ENCODE measurements at places on chromosomes 5 and 9. TPM values are rescaled to one million over a fixed set of nuclear protein-coding genes. Genes with fewer than 3 reads are reported as not detected.
A peak's percentile ranks its signal among the peaks of the same experiment; 100 is the strongest.

DNA sequence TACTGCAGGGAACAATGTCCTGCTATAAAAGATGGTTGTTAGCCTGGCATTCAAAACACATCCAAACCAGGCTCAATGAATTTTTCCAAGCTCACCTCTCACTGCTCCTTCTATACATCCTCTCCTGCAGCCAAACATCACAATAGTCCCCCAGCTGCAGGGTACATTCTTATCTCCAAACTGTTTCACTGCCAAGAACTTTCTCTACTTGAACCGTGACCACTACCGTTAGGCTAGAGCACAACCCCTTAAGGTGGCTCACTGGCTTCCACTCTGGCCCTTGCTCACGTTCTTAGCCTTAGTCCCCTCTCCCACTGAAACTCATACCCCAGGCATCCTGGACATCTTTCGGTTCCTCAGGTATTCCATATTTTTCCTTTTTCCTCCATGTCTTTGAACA, 29.0 kb upstream of the ANXA6 start:
- DNase-seq = no peak

GRCh38 chr9:82572146-82572545, 490.8 kb downstream of the RASEF start:
- no peak for DNase-seq

The CENPH gene
- 32.4 TPM for total RNA-seq

- DNase-seq = peak; percentile 82
Measured at GRCh38 chr5:151596828-151597539, 5.9 kb upstream of the FAT2 start.

DNA sequence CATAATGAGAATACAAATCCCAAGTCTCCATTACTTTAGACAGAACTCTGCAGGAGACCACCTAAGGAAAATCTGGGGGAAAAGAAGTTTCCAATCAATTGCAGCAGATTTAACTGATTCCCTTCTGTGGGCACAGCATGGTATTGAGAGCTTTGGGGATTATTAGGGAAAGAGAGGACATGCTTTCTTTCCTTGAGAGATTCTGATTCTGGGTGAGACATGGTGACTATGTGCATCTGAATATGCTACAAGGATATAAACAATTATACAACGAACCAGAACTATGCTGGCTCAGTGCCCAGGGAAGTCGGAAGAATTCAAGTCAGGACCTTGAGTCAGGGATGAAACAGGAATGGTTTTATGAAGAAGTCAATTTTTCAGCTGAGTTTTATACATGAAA, 183.7 kb downstream of the PDE4D start:
- DNase-seq = no peak

The EFNA5 gene
- total RNA-seq = 1.6 TPM

- no peak for DNase-seq
Measured at GRCh38 chr5:17896605-17897004, 262.3 kb downstream of the TAF11L14 start.

DNA sequence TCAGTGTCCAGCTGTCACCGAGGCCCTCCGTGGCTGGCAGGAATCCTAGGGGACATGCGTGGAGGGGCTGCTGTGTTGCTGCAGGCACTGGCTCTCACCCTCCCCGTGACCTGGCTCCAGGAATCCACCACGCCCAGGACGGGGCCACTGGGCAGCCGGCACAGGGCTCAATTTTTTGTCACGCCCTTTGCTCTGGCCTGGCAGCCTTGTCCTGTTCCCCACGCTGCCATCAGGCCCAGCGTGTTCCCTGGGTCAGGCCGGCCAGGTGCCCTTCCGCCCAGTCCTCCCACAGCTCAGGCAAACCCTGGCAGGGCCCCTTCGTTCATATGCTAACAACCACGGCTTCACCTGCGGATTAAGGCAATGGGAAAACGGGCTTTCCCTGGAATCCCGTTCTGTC, 37.3 kb downstream of the PROP1 start:
- no peak for DNase-seq

DNA sequence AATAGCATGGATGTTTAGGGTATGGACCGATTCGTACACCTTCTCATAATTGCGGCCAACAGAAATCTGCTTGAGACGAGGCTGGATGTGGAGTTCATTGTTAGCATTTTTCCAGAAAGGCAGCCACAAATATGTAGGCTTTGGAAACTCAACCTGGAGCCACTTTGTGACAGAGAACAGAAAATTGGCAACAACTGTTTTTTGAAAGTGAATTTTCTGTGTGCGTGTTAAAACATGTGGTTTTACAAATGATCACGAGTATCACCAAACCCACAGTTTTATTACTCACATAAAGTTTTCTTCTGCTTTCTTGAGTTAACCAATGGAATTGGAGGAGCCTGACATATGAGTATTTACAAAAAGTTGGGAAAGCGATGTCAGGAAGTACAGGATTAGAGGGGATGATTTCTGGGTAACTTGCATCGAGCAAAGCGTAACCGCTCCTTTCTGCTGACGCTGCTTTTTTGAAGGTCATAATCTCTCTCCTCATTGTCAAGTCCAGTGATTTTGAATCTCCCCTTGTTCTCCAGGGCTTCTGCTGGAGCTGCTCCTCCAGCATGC, 138.5 kb upstream of the TAF11L2 start:
- no peak for DNase-seq

The ECSCR gene
- total RNA-seq = not detected

The ENTPD2 gene
- total RNA-seq = 3.4 TPM

The BTNL8 gene
- total RNA-seq = 7.3 TPM

DNA sequence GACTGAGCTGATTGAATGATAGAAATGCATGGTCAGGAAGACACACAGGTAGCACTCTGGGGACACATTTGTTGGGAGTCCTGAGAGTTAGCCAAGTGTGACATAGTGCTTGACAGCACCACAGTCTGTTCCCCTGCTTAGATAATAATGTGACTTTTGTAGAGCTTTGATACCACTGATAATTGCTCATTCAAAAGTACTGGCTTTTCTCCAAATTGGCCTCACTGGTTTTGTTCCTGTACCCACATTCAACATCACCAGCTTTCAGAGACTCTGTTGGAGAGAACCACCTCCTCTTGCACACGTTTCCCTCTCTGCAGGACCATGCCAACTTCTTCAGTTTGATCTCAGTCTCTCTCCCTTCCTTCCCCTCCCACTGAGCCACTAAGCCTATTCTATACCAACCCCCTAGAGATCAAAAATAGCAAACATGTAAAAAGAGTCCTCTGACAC, 52.5 kb upstream of the IL7R start:
- no peak for DNase-seq

DNA sequence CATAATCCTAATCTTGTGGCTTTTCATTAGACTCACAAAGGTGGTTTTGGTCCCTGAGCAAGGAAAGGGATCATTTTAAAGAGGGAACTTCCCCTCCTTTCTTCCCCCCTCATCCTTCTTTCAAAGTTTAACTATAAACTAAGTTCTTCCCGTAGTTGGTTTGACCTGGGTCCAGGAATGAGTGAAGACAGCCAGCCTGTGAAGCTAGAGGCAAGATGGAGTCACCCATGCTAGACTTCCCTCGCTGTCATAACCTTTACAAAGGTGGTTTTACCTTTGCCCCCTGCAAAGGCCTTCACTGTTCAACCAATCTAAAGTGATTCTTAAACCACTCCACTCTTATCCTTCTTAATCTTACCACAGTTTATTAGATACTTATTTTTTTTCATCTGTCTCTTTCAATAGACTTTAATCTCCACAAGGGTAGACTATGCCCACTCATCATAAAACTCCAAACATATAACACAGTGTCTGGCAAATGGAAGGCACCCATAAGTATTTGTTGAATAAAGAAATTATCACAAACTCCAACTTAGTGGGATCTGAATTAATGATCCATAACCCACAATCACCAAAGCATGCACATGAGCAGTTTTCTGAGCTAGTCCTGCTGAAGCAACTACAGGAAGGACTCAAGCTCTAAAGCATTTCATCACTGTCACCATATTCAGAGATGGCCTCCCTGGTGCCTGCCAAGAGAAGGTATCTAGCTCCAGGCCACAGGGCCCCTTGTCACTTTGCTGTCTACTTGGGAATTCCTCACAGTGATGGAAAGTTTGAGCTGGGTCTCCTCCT, 369.0 kb downstream of the SPOCK1 start:
- DNase-seq = no peak

DNA sequence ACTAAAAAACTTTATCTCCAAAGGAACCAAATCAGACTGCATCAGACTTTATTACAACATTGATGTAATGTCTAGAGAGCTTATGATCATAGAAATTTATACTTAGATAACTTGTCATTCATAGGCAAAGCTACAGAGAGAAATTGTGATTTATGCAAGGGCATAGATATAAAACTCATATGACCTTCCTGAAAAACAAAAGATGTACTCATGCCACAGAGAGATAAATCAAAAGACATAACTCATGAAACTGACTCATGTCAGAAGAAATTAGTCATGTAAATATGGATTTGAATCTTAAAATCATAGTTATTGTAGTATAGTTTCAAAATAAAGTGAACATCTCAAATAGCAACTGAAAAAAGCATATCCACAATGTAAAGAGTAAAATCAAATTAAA, 186.2 kb downstream of the GABBR2 start:
- DNase-seq = no peak

DNA sequence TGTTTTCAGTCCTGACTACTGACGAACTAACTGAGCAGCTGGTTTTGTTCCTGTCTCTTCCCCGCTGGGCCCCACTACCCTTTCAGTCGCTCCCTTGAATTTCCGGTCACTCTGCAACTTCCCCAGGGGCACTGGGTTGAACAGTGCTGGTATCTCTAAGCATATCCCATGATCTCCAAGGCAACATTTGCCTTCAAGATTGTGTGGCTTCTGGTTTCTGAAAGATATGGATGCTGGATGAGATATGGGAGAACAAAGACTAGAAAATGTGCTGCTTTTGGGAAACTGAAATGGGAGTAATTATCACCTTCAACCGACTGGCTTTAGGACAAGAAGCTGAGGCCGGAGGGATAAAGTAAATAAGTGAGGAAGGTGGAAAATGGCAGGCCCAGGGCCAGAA, 258.2 kb upstream of the PIK3R1 start:
- DNase-seq = no peak

DNA sequence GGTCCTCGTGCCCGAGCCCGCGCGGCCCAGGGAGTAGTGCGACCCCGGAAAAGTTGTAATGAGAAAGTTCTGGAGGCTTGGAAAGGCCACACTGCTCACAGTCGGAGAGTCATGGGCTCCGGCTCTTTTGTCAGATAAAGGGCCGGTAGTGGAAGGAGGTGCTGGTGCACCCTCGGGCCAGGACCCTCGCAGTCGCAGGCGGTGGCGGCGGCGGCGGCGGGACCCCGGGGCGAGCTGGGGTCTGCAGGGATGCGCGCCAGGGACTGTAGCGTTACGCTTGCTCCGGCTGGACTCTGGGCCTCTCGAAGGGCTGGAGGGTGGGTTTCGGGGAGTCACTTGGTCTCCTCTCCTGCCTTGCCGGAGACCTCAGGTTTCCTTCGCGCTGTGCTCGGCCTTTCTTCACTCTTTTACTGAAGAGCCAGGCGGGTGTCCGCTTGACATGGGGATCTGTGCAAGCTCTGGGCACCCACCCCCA, 1.5 kb downstream of the RORB start:
- no peak for DNase-seq

The SLC9A3 gene
- total RNA-seq = 3.7 TPM

GRCh38 chr5:159206368-159206767, 3.0 kb downstream of the RNF145 start:
- DNase-seq = no peak

GRCh38 chr9:83986765-83987401, 6.3 kb downstream of the RMI1 start:
- DNase-seq = peak; percentile 37

All from Caco-2 (cell line).